ENCODE measurements at places on chromosomes 2 and 18.
A peak's percentile ranks its signal among the peaks of the same experiment; 100 is the strongest.

GRCh38 chr2:190407662-190408537, at the start of gene MFSD6:
TSS of gene MFSD6 (plus strand) at chr2:190408355. CDS start at chr2:190436030, 27,675 bp downstream.
- peak; percentile 69 for DNase-seq

DNA sequence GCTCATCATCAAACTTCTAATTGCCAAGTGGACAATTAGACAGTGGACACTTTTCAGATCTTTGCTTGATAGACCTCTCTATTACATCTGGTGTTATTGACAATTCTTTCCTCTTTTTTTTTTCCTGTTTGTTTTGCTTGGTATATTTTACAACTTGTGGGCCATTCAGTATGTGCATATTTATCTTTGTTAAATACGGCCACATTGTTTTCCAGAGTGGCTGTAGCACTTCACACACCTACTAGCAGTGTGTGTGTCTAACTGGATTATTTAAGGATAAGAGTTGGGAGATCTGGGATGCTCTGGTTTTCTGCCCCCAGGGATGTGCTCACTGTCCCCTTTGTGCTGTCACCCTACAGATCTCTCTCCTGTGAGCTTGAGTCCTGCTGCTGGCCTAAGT, 4.1 kb upstream of the SLC4A5 start:
- no peak for DNase-seq

GRCh38 chr2:28270456-28271152, 122.1 kb upstream of the FOSL2 start:
- DNase-seq, result no peak

DNA sequence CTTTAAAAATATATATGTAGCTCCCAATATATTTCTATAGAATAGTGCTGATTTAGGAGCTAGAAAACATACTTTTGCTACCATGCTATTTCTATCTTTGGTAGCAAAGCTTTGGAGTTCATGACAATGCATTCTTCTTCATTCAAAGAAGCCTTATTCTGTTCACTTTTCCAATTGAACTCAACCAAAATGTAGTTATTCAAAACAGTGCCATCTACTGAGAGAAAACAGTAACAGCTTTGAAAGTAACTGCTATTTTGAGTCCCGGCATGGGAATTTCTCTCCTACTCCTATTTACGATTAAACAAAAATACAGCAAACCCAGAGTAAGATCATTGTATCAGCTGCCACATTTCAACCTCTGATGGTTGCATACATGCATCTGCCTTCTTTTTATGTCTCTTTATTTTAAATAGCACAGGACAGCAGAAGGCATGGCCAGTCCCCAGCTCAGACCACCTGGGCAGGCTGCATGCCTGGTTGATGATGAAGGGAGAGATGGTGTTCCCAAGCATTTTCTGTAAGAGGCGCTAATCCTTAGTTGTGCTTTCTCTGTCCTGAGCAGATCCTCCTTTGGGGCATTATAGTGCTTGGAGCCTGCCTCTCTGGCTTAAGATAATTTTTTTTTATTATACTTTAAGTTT, 69.7 kb upstream of the SULT1C3 start:
- no peak for DNase-seq

- no peak for DNase-seq
Observed at GRCh38 chr2:175007510-175007909, 2.3 kb upstream of the CHN1 start.

GRCh38 chr18:48393170-48393569, 16.0 kb downstream of the ZBTB7C start:
- DNase-seq, result no peak

- DNase-seq, result no peak
Observed at GRCh38 chr2:239942871-239943311, 82.3 kb downstream of the NDUFA10 start.

DNA sequence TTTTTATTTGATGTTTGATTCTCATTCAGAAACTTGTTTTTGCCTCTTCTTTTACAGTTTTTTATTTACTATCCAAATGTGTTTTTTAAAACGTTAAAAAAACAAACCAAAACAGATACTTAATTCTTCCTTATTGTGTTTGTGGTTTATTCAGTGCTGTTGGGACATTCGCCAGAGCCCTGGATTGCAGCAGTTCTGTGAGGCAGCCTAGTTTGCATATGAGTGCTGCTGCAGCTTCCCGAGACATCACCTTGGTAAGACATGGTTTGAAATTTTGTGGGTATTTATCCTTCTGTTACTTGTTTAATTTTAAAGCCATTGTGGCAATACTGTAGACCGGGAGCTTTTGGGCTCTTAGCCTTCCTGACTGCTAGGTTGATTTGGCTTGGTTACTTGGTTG, 91.2 kb downstream of the MTA3 start:
- no peak for DNase-seq

- no peak for DNase-seq
Observed at GRCh38 chr2:28362991-28363521, 29.6 kb upstream of the FOSL2 start.
